Brain (organoid and tissue), 16 donors: ENCODE measurements at places on chromosomes 5 and 9.

GRCh38 chr5:158609333-158610050, 490.2 kb downstream of the EBF1 start:
- no peak for DNase-seq

- no peak for DNase-seq
These were observed 13.1 kb downstream of the SELENOP start for GRCh38 chr5:42798284-42799240.

GRCh38 chr5:10262121-10262774, 12.2 kb downstream of the CCT5 start:
- DNase-seq = peak; percentile 6

- DNase-seq = no peak
These were observed 147.8 kb downstream of the MAST4 start for GRCh38 chr5:66744040-66744439.

DNA sequence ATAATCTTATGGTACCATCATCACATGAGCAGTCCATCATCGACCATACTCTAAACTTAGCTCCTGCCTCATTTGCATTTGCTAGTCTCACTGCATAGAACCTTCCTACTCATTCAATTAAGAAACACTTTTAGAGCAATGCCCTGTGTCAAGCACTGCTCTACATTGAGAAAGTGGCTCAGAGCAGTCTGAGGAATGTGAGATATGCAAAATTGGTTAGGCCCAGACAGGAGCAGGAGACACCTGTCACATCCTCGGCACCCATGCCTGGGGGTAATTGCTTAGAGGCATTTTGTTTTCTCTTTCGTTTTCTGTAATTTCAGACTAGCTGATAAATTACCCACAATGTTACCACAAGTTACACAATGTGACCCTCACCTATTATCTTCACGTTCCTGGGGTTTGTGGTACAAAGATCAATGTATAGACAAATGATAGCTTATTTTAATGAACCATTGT, 4.9 kb upstream of the RARS1 start:
- no peak for DNase-seq

GRCh38 chr5:142974409-142974808, 204.2 kb downstream of the ARHGAP26 start:
- no peak for DNase-seq

DNA sequence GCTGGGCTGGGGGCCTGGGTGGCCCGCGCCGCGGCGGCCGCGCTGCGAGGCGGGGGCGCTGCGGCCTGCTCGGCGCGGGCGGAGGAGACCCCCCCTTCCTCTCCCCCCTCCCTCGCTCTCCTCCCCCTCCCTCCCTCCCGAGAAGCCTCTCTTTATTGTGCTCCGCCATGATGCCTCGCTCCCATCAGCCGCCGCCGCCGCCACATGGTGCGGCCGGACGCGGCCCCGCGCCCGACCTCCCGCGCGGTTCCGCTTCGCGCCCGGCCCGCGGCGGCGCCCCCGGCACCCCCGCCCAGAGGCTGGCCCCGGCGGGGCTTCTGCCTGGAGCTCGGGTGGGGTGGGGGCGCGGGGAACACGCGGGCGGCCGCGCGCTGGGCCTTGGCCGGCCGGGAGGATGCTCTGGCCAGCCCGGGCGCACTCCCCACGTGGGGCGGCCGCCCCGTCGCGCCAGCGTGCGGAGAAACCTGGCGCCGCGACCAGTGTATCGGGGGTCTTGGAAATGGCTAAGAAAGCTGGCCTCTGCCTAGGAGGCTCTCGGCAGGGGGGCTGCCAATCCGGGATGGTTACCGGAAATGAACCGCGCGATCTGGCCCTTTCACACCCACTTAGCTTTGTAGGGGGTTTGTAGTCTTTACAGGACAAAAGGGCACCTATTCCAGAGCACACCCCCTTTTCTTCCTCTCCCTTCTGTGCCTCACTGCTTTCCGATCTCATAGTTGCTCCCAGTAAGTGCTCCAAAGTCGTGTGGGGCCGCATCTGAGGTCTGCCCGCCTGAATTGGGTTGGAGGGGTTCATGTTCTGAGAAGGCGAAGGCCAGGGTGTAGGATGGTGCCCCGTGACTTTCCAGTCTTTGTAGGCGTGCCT, 1.0 kb downstream of the SET start:
- DNase-seq = peak; percentile 84

DNA sequence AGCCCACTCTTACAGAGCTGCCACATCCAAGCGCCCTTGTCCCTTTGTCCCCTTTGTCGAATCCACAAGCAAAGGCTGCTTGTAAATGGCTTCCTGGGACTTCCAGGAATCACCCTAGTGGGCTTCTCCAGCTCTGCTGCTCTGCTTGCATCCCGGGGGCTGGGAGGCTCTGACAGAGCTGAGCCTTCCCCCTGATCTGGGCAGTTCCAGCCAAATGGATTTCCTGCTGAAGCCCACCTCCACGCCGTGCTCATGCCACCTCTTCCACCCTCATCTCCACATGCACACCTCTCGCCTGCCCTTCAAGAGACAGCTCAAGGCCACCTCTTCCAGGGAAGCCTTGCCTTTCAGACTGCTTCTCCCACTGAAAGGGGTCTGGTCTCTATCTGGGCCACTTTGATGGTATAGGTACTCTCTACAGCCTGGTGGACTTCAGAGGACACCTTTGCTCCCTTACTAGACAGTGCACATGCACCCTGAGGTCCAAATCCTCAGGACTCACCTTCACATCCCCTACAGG, 106.2 kb downstream of the LHFPL2 start:
- DNase-seq = no peak

GRCh38 chr5:117473165-117473564, 898.5 kb upstream of the SEMA6A start:
- DNase-seq = peak; percentile 66

DNA sequence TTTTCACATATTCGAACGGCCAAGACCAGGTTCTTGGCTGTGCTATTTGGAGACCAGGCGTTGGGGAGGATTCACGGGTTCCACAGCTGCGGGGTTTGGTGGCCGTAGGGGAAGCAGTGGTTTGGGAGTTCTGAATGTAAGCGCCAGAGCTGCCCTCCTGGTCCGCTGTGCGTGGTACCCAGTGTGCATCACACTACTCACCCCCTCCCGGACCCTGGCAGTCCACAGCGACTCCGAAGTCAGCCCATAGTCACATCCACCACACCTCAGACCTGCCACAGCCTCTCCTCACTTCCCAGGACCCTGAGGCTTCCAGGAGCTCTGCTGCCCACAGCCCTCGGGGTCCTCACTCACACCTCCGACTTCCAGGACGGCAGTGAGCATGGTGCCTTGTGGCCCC, 26.8 kb downstream of the AMBP start:
- no peak for DNase-seq

GRCh38 chr5:72140711-72141110, 33.4 kb downstream of the MAP1B start:
- DNase-seq = no peak

DNA sequence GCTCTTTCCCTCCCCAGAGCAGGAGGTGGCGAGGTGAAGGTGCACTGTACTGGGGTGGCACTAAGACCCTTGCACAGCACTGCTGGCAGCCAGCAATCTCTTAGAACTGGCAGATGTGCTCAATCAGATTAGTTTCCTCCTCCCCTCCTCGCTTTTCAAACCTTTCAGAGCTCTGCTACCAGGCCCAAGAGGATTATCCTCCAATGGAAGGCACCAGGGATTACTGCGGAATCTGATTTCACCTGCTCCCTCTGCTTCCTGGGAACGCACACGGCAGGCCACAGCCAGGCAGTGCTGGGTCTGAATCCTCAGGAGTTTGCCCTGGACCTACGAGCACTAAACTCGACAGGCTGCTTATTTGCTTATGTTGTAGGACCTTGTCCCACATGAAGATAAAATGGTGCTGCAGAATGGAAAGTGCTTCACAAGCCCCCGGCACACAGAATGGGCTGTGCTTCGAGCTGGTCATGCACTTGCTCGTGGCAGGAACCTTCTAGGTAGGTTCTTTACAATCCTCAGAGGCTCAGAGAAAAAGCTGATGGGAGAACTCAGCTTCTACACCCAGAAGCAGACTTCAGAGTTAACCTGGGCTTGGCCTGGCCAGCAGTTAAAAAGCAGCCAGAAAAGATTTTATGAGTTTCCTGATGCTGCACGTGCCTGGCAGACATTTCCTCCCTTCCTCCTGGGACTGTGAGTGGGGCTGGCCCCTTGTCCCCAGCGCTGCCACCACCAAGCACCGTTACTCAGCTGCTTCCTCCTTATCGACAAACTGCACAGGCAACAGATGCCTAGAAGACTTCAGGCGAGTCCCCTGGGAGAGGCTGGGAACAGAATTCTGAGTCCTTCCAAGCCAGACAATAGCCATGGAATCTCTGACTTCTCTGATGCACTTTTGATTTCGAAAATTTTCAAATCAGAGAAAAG, 33.1 kb downstream of the FABP6 start:
- DNase-seq = no peak
